Islet precursor cell (in vitro differentiated cells): ENCODE measurements at places on chromosomes 3 and 15.

DNA sequence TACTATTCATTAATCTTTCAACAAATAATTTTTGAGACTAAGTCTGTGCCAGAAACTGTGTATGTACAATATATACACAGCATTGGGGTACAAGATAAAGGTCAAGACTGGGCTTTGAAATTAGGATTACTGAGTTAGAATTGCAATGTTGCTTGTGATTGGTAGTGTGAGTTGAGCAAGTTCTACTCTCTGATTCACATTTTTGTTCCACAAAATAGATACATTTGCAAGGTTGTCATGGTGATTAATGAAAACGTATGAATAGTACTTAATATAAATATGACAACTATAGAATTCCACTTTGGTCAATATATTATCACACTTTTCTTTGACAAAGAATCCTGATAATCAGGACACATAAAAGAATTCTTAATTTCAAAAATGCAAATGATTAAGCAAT is 314.6 kb downstream of the GBE1 start:
- no peak for DNase-seq

DNA sequence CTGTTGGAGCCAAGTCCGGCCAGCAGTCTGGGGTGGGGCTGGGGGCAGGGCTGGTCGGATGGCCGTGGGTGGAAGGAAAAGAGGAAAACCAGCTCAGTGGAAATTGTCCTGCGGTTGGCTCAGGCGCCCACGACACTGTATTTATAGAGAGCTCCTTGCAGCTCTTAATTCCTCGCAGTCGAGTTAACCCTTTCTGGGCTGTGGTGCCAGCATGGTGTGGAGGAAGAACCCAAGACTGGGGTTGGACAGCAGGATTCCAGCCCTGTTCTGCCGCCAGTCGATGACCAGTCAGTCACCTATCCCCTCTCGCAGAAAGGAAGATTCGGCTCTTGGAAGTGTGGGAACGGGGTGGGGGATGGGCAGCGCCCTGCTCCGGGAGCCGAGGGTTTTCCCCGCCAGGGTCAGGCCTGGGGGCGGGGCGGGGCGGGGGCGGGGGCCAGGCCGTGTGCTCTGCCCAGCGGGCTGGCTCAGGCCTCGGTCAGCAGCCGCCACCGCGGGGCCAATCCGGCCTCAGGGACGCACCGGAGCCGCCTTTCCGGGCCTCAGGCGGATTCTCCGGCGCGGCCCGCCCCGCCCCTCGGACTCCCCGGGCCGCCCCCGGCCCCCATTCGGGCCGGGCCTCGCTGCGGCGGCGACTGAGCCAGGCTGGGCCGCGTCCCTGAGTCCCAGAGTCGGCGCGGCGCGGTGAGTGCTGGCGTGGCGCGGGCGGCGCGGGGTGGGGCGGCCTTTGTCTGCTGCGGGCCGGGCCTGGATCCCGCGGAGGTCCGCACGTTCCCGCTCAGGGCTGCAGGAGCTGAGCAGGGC is at the start of gene CD276:
TSS of gene CD276 (plus strand) at position 607 of the 804 bp plus-strand sequence. CDS start 15,257 bp downstream, outside the sequence.
- peak; percentile 93 for DNase-seq

DNA sequence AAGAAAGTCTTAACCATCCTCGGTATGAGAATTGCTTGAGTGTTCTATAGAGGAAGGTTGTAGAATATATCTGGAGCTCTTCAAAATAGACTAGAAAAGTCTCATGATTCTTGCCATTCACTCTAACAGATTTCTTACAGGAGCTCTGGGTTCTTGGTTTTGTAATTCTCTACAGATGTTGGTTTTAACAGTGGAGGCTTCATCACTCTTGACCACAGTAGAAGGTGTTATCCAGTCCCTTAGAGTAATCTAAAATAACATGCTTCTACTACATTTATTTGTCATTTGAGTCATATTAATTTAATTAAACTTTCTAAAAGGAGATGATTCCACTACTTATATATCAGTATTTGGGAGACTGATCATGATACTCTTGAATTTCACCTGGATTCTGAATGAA is 9.7 kb downstream of the GTF2E1 start:
- no peak for DNase-seq

DNA sequence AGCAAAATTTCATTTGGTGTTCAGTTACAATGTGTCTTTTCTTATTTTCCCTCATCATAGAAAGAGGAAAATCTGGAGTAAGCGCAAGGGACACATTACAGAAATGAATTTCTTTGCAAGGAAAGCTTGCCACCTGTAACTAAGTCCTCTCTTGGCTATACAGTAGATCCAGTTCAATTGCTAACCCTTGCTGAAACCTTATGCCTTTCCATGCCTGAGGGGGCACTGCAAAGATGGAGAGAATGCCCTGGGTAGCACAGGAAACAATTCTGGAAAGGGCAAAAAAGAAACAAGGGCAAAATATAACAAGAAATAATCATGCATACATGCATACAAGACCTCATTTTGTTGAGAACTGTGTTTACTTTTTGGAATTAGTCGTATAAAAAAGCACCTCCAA is 4.3 kb downstream of the CADM2 start:
- DNase-seq = no peak

DNA sequence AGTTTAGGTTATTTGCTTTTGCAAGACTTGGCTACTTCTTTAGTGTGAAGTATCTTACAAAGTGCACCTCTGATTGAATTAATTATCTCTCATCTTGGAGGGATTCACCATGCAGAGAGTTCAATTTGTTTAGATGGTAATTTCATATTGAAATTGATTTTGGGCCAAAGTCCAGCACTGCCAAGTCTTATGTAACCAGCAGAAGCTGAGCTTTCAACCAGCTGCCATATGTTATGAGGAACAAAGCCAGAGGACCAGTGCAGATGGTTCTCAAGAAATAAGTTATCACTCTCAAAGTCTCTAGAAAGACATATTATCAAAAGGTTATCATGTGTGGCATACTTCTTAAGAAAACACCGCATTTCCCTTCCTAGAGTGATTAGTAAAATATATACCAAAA is 29.0 kb downstream of the ABHD6 start:
- no peak for DNase-seq

GRCh38 chr15:88609344-88610090 is 11.6 kb upstream of the AEN start:
- DNase-seq = no peak

DNA sequence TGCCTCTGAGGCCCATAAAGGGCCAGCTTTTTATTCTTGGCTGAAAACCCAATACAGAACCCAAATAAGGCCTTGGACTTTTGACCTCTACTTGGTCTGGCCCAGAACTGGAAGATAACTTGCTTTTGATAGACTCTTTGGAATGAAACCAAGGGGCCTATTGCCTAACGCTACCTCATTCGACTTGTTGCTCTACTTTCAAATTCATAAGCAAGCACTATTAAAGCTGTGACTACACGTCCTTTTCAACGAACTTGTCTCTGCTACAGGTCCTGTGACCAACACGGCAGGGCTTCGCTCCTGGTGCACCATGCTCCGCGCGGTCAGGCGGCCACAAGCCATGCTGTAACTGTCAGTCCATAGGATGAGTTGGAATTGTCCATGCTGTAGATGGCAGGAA is 385.4 kb downstream of the MFSD1 start:
- no peak for DNase-seq

DNA sequence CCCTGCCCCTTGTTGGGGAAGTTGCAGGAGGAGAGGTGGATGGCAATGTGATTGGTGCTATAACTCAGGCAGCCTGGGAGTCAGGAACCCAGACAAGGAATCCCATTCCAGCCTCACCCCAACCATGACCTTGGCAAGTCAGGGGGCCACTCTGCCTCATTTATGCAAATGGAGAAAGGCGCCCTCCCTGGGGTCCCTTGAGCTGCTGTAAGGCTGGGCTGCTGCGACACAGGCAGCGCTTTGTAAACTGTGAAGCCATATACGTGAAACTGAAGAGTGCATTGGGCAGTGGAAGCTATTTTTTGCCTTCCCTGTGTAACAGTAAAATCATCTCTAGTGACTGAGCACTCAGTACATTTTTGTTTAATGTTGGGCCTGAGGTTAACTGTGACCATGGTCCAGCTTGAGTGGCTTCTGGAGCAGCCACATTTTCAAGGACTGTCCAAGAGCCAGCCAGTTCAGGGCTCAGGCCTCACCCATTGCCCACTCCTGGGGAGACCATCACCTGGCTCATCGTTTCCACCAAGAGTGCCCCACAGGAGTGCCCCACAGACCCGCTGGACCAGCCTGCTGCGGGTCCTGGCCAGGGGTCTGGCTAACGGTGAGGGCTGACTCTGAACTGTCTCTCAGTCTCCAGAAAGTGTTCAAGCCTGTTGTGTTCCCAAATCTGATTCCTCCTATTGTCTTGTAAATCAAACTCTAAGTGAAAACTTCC is 27.9 kb downstream of the KIF7 start:
- peak; percentile 32 for DNase-seq

DNA sequence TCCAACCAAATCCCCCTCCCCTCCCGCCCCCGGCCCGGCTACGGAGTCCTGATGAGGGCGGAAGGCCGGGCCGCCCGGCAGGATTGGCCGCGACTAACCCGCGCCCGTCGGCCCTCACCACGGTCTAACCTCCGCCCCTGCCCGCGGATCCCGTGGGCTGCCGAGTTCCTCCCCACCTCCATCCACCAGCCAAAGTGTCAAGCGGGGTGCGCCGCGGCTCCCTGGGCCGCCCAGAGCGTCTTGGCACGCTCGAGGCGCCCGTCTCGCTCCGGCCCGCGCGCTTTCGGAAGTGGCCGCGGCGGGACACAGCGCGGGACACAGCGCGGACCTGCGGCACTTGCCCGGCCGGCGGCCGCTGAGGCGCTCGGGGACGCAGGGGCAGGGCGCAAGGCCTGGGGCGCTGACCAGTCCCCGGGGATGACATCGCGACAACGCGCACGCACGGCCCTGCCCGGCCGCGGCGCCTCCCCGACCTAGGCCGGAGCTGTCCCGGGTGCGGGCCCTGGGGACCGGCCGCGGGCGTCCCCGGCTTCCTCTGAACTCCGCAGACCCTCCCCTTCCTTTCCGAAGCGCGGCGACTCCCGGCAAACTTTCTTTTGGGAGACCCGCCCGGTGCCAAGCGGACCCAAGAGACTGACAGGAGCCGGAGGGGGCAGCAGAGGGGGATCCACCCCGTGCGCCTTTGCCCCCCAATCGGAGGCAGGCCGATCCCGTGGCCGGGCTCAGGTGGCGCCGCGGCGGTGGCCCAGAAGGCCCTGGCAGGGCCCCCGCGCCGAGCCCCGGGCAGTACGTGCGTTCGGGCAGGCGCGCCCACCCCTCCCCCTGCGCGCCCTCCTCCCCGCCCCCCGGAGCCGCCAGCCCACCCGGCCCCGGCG is 112.8 kb upstream of the ICE2 start:
- peak; percentile 70 for DNase-seq

- DNase-seq = peak; percentile 59
Measured at GRCh38 chr15:65189102-65189740, 4.1 kb upstream of the CLPX start.

- peak; percentile 91 for DNase-seq
Measured at GRCh38 chr3:9204253-9204992, 45.0 kb downstream of the SRGAP3 start.

DNA sequence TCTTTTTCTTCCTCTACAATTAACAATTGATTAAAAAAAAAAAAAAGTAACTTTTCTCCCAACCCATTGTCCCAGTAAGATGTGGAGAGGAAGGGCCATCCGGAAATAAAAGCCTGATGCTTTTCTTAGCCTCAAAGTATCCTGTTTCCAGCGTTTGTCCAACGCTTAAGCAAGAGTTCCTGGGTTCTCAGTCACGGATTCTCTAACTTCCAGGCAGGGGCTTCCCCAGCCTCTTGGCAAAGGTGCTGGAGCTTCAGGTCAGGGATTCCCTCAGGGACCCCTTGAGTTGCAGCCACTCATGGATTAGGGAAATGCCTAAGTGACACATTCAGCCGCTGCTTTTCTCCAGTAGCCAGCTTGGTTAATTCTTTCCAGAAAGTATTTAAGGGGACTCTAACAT is 22.3 kb upstream of the C2CD4B start:
- no peak for DNase-seq

DNA sequence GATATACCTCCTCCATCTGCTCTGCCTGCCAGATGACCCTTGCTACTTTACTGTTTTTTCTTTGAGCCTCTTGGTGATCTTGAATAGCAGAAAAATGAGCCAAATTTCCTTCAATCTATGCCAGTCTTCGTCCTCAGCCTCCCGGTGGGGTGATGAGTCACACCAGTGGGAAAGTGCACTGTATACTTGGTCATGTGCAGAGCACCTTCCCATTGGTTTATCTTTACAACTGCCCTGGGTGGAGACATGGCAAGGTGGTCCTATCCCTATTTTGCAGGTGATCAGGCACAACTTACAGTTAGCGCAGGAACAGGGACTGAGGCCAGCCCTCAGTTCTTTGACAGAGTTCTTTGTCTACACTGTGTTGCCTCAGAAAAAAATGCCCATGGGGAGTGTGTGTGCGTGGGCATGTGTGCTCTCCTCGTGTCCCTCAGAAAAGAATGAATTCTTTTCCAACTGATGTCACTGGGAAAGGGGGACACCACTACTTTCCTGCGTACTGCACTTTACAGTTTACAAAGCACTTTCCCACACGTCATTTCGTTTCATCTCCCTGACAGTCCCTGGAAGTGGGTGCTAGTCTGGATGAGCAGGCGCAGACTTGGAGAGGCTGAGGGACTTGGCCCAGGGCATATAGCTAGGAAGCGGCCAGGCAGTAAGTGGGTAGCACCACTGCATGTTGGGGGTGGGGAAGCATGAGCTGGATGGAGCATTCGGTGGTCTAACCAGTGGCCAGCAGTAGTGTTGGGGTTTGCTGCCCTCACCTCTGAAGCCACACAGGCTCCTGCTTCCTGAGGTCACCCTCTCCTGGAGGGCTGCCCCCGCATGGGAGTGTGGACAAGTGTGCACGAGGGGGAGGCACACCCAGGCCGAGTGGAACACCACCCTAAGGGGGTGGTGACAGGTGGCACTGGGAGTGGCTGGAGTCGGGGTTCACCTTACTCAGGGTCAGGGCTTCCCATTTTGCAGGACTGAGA is 24.1 kb downstream of the SMAD3 start:
- no peak for DNase-seq

GRCh38 chr3:177378168-177378567 is 180.9 kb upstream of the TBL1XR1 start:
- DNase-seq = no peak
